Hippocampal formation (tissue), 2 donors: ENCODE measurements at places on chromosomes 16 and 17.

- DNase-seq, result peak; percentile 94
These were observed 45.4 kb downstream of the STH start for GRCh38 chr17:46044286-46044928.

DNA sequence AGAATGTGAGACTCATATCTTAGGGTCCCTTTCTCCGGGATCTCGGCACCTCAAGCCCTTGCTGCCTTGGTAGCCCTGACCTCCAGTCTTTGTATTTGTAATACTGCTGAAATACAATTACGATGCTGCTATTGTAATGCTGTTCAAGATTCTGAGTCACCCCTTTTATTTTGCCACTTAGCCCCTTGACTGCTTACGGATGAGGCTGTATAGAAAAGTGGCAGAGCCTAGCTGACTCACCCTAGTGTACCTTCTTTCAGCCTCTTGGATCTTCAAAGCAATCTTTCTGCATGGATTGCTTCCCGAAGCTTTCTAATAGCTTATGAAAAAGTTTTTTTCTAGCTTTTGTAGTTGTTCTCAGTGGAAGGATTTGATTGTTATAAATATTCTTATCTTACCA lies 187.9 kb downstream of the KCNJ2 start:
- no peak for DNase-seq

- DNase-seq, result no peak
These were observed 11.5 kb upstream of the ARHGAP17 start for GRCh38 chr16:25026621-25027020.

DNA sequence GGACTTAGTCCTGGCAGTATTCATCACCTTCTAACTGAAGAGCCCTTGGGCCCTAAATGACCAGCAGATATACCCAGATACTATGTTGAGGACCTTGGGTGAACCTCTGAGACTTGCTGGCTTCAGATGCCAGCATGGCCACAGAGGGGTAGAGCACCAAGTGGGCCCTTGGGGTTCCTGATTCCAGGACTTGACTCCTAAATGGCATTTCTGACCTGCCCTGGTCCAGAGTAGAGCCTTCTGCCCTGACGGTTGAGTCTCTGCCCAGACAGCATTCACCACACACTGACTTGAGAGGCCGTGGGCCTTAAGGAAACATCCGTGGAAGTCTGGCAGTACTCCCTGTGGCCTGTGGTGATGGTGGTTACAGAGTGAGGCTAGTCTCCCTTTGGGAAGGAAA lies 2.8 kb upstream of the APPBP2 start:
- no peak for DNase-seq

- DNase-seq, result no peak
These were observed 14.2 kb downstream of the PLD6 start for GRCh38 chr17:17191961-17192381.

DNA sequence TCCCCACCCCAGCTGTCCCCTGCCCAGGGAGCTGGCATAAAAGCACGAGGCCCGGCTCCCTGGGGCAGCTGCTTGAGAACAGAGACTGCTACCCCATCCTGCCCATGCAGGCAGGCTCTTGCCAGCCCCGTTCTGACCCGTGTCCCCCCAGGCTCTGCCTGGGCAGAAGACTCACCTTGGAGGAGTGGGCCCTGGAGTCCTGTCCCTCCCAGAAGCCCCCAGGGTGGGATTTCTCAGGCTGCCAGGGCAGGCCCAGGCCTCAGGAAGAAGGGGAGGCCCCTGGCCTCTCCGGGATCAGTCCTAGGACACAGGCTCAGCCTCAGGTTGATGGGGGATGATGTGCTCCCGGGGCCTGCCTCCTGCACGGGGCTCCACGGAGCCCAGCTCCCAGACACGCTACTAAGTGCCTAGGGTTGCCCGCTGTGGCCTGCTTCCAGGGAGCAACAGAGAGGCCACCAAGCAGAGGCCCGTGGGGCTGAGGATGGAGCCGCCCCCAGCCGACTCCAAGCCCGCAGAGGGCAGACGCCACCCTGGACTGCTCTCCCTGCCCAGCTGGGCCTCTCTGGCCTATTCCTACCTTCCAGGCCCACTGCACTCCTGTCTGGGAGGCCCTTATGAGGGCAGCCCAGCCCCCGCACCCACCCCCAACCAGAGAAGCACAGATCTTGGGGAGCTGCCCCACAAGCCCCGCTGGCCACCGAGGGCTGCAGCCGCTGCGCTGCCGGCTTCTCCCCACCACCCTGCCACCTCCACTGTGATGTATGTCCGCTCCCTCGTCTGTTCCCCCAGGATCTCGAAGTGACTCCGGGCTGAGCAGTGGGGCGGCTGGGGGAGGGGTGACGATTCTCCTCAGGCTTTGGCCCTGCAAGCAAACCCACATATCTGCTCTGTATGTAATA lies 1.7 kb downstream of the NME3 start:
- DNase-seq, result no peak

- no peak for DNase-seq
These were observed 192.8 kb downstream of the C16orf78 start for GRCh38 chr16:49566432-49566831.

GRCh38 chr16:17850581-17851250 lies 380.0 kb upstream of the XYLT1 start:
- DNase-seq, result no peak

DNA sequence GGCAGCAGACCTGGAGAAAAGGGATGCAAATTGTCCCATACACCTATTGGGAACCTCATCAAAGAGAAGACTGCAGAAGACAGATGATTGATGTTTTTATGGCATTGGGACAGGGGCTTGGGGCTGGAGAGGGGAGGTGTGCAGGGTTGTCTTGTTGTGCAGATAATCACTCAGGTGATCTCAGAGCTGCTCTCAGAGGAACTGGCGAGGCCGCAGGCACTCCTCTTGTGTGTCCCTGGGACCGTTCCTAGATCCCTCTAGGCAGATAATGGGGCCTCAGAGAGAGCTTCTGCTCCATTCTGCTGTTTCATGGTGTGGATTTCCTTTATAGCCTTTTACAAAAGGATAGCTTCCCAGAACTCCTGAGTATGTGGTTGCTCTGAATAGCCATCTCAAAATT lies 1.6 kb downstream of the RNF213 start:
- no peak for DNase-seq

DNA sequence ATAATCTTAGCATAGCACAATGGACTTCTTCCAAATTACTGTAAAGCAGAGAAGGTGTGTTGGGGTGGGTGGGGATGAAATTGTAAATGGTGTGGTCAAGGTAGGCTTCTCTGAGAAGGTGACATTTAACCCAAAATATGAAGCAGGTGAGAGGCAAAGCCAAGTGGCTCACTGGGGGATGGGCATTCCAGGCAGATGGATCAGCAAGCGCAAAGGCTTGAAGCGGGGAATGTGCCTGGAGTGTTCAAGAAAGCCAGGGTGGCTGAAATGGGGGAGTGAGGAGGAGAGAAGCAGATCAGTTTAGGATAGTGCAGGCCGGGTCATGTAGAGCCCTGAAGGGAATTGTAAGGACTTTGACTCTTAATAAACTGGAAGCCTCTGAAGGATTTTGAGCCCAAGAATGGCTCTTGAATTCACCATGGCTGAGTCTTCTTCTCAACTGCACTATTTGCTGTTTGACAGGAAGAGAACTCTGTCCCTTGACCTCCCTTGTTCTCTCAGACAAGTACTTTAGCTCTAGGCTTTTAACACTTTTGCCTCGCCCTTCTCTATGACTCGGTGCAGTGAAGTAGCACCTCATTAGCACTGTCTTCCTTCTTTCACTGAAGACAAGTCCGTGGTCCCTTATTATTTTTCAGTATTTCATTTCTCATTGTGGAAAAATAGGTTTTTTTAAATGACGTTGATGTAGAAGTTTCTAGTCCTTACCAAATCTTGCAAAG lies 14.7 kb downstream of the CACNG3 start:
- no peak for DNase-seq
